NCI-H69 (cell line): ENCODE measurements at places on chromosomes 3 and 15.

DNA sequence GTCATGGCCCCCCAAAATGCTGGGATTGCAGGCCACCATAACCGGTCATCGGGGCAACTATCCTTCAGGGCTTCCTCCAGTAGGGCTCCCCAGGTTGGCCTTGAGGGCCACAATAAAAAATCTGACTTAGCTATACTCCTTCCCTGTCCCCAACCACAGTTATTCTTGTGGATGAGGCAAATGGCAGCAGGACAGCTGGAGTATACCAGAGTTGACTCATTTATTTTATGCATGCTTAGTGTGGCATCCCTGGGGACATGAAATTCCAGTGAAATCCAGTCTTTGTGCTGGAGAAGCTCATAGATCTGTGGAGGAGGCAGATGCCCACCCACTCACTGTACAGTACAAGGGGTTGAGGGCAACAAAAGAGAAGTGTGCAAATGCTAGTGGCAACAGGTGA, 109.5 kb downstream of the RORA start:
- DNase-seq: no peak

GRCh38 chr15:56613811-56614210, 119.5 kb downstream of the ZNF280D start:
- DNase-seq: no peak

DNA sequence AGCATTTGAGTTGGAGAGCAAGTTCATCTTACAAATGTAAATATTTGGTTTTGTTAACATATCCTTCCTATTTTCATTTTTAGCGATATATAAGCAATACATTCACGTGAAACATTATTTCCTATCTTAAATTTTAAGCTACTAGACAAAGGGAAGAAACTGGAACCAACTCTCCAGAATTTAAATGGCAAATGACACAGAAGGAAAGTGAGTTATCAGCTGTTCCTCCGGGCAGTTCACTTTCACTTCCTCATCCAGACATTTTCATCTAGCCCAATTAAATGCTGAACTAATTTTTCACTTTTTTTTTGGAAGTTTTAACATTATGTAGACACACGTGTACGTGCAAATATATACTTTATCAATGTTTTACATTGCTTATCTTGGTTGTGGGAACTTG, 58.7 kb downstream of the MORC1 start:
- DNase-seq: no peak

GRCh38 chr15:87267798-87268197, 988.7 kb downstream of the NTRK3 start:
- no peak for DNase-seq

GRCh38 chr15:69064649-69065048, 50.2 kb downstream of the NOX5 start:
- DNase-seq: peak; percentile 79

DNA sequence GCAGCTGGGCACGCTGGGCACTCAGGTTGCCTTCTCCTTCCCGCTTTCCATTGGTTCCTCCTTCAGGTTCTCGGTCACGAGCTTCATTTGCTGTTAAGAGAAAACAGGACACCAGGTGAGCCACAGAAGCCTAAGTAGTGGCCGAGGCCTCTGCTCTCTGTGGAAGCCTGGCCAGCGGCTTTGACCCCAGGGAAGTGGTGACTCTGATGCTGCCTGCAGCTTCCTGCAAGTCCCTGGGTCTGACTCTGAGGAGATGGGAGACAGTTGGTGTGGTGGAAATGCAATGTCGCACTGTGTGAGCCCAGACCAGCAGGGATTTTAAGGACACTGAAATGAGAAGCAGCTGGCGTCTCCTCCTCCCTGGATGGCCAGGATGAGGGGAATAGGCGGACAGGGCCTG, 80.5 kb downstream of the SNRK start:
- DNase-seq: no peak

- DNase-seq: peak; percentile 82
These were observed 1.6 kb upstream of the LRRC31 start for GRCh38 chr3:169871129-169871886.

GRCh38 chr3:42684632-42685362, 540 bp upstream of the KLHL40 start:
- no peak for DNase-seq

GRCh38 chr15:89587955-89588354, 12.7 kb downstream of the TICRR start:
- no peak for DNase-seq

- no peak for DNase-seq
These were observed 590 bp downstream of the POLG start for GRCh38 chr15:89333959-89334509.
